ENCODE measurements at places on chromosomes 16 and 17. TPM values are rescaled to one million over a fixed set of nuclear protein-coding genes. Genes with fewer than 3 reads are reported as not detected.

- H3K27me3 ChIP-seq: peaks cover 11% of the 10 kb centered on the region
- H3K27ac ChIP-seq: no peak overlapping the region
- H3K4me3 ChIP-seq: no peak overlapping the region
- no peaks in the 10 kb centered on the region for H3K36me3 ChIP-seq
- no peak for DNase-seq
Measured at GRCh38 chr17:80029258-80029974, 6.3 kb downstream of the TBC1D16 start.

- no peaks in the 10 kb centered on the region for H3K36me3 ChIP-seq
- no peak overlapping the region for H3K4me3 ChIP-seq
- no peak for DNase-seq
- peaks cover 8% of the 10 kb centered on the region for H3K27me3 ChIP-seq
- H3K4me1 ChIP-seq: no peaks in the 10 kb centered on the region
- H3K27ac ChIP-seq: no peak overlapping the region
Measured at GRCh38 chr17:72485596-72485995, 364.8 kb downstream of the SOX9 start.

KRT28 gene
- total RNA-seq: not detected

SLC6A2 gene
- not detected for total RNA-seq

HOXB8 gene
- total RNA-seq: not detected
